ENCODE measurements at places on chromosomes 3 and 15. TPM values are rescaled to one million over a fixed set of nuclear protein-coding genes. Genes with fewer than 3 reads are reported as not detected.

Gene PLS1
- total RNA-seq: 2.0 TPM

Gene SCG5
- not detected for total RNA-seq

Gene UCN2
- not detected for total RNA-seq

Gene APBA2
- 110 TPM for total RNA-seq

Gene RASL12
- total RNA-seq: not detected

Gene RLBP1
- total RNA-seq: not detected

Gene LSAMP
- not detected for total RNA-seq

Gene VGLL4
- 38.1 TPM for total RNA-seq

Gene MYL3
- total RNA-seq: not detected

DNA sequence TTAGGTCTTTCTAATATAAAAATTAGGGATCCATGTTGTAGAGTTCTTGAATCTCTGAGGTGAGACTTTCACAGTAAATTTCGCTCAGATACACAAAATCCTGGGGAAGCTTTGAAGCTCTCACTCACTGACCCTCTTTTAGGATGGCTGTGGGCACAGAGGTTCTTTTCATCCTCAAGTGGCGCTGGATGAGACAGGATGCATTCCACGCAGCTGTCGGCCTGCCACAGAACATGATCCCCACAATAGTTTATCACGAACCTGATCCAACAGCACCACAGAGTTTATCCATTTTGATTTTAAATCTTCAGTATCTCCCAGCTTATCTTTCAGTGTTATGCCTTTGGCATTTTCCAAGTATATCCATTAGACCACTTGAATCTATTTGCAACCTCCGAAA is 91.9 kb downstream of the WDR76 start:
- DNase-seq: no peak

- no peak for DNase-seq
These were observed 7.2 kb upstream of the OTOL1 start for GRCh38 chr3:161489395-161489794.

GRCh38 chr3:139151530-139151929 is 106.8 kb upstream of the PRR23C start:
- no peak for DNase-seq

DNA sequence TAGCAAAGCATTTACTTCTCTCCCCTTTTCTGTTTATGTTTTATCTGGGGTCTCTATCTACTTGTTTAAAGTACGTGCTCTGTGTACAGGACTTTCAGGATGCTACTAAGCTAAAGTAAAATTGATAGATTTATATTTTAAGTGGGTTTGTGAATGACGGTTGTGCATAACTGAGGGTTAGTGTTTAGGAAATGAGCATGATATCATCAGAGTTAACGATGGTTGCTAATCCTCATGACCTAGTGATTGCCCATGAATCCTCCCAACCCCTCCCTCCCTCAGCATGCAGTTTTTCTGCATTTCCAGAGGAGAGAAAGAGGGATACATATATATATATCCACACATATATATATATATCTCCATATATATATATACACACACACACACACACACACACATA is 957.2 kb downstream of the TUSC7 start:
- DNase-seq: no peak

- DNase-seq: no peak
These were observed 751.7 kb upstream of the GOLIM4 start for GRCh38 chr3:168847291-168847883.

DNA sequence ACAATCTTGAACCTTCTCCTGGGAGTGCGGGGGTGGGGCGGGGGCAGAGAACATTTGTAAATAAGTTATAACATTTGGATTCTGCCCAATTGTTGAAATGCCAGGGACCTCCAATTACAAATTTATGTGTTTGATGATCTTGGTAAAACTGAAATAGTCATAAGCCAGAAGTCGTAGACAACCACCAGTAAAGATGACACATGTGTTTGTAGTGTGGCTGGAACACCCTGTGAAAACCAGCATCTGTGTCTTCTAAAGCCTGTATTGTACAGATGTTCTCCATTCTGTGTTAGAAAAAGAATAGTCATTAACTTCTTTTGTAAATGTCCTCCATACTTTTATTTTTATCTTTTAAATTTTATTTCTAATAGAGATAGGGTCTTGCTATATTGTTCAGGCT is 61.8 kb downstream of the ARIH1 start:
- no peak for DNase-seq

GRCh38 chr3:133956982-133957381 is 61.3 kb upstream of the RAB6B start:
- DNase-seq: no peak

- DNase-seq: no peak
These were observed 419.3 kb downstream of the TUSC7 start for GRCh38 chr3:117128872-117129271.

DNA sequence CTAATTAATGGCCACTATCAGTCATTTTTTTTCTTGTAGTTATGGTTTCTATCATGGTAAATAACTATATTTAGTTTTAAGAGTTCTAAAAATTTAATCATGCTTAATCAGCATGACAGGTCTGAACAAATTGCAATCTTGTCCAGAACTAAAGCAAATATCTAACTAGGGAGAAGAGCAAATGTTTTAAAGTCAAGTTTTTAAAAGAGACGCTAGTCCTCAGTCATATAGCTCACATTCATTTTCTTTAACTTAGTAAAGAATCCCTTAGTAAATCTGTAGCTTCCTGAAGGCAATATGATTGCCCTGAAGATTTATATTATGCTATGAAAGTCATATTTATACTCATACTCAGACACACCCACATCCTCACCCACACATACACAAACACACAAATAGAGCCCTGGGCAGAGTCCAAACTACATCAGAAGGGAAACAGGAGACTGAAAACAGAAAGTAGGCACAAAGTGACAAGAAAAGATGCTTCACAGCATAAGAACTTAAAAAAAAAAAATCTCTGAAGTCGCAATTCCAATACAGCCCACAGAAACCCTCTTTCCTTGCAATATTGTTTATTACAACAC is 1149.1 kb downstream of the SI start:
- no peak for DNase-seq

- DNase-seq: no peak
These were observed 131.3 kb upstream of the CTDSPL start for GRCh38 chr3:37730383-37730782.

DNA sequence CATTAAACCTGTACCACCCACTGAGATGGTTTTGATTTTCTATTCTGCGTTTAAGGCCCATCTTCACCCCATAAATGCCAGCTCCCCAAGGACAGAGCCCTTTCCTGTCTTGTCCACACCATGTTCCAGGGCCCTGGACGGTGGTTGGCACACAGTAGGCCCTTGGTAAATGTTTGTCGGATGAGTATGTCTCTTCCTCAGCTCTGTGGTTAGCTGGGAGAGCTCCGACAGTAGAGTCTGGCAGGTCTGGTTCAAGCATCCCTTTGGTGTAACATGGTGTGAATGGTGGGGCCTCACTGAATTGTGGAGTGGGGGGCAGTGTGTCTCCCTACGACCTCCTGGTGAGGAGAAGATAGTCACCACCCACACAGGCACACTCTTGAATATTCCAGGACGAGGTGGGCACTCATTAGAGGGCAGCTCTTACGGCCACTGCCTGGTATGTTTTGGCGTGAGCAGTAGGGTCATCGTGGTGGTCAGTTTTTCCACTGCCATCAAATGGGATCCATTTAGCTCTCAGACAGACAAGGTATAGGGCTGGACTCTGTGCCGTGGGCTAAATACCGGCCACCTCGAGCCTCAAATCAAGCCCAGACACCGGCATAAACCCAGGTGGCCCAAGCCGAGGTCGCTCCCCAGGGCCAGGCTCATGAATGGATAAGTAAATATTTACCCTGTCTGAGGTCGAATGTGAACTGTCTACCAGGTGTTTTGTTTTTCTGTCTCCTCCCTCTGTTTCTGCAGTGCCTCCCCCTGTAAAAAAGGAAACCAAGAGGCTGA is 61.3 kb downstream of the SMAD3 start:
- no peak for DNase-seq

DNA sequence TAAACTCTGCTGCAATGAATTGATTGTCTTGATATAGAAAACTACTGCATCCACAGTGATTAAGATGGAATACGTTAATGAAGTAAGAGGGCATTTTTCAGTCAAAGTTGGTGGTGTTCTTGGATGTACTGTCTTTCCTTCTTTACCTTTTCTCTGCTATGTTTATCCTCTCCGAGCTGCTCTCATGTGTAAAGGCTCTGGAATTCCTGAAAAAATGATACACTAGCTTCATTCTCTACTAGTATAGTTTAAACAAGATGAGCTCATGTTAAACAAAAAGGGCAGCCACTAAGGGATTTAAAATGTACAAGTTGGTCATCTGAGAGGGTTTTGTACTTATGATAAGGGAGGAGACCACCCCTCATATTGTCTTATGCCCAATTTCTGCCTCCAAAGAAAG is 504.6 kb upstream of the NECTIN3 start:
- no peak for DNase-seq

- no peak for DNase-seq
These were observed at the start of gene SLC6A1 for GRCh38 chr3:10992017-10992942. Gene SLC6A1 (plus strand): TSS chr3:10992748. CDS start chr3:11017212, 24,464 bp downstream.

DNA sequence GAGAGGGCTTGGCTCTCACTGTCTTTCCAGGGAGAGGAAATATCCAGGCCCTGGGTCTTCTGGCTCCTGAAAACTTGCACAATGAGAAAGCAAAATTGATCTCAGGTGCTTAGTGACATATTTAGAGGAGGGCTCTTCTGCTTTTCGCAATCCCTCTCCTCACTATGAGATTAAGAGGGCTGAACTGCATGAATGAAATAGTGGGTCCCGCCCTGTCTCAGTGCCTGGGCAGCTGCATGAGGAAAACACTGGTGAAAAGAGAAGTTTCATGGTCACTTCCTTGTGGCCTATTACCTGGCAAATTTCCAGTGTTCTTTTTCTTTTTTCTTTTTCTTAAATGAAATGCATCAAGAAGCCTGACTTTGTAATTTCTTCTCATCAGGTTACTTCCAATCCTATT is 73.5 kb downstream of the TRAK1 start:
- no peak for DNase-seq

DNA sequence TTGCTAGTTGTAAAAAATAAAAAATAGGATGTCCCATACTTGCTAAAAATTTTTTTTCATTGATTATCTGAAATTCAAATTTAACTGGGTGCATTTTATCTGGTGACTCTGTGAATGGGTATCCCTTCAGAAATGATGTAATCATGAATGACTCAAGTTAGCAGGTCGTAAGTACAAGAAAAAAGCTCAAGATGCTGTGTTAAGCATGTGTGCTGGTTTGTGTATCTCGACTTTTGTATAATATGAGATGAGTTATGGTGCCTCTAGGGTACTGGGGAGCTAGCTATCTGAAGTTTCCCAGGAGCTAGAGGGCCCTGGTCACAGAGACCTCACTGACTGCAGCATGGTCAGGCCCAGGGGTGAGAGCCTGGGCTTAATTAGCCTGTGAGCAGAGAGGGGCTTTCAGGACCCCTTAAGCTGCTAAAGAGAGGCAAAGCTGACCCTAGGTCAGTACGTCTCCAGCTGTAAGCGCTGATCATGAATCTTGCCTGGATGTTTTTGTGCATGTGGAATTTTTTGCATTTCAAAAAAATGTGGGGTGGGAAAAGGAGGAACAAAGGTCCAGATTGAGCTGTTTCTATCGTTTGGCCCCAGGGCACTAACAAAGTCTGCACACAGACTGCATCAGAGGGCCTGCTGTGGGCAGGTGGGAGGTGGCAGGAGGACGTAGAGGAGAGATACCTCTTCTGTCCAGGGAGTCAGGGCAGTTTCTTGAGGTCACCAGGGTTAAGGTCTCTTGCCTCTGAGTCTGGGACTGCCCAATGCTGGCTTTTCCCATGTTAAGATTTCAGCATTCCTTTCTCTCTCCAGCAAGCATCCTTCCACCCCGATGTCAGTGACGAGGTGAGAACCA is 233.2 kb upstream of the TPM1 start:
- no peak for DNase-seq

DNA sequence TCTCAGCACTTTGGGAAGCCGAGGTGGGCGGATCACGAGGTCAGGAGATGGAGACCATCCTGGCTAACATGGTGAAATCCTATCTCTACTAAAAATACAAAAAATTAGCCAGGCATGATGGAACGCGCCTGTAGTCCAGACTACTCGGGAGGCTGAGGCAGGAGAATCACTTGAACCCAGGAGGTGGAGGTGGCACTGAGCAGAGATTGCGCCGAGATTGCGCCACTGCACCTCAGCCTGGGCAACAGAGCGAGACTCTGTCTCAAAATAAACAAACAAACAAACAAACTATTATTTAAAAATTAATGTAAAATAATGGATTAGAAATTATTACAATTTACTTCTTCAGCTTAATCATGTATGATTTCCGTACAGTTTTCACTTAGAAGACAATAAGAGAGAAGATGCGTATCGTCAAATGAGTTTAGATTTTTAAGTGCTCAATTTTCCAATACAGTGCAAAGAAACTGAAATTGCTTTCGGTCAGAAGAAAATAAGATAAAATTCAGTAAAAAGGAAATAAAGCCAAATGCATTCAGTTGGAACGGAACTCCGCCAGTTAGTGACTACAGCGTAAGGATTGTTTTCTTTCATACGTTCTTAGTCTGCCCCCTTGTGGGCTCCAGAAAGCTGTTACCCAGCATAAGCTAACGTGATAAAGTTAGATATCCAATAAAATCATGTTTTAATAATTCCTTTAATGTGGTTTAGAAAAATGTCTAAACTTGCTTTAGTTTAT is 24.8 kb downstream of the AADAC start:
- no peak for DNase-seq

GRCh38 chr3:50210510-50211367 is 5.7 kb downstream of the SLC38A3 start:
- DNase-seq: no peak

GRCh38 chr15:59953392-59953883 is 50.7 kb upstream of the FOXB1 start:
- no peak for DNase-seq

DNA sequence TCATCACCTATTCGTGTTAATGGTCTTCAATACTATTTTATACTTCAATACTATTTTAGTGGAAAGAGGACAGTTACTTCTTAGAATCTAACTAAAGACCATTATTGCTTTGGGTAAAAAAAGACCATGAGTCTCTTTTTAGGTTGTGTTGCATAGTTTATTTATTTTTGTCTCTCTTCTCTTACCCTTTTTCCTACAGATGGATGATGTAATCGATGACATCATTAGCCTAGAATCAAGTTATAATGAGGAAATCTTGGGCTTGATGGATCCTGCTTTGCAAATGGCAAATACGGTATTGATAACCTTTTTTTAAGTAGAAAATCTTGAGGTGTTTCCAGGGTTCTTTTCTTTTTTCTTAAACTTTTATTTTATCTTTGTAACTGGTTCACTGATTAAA is 58.5 kb upstream of the SAMMSON start:
- DNase-seq: no peak
